Sigmoid colon (tissue), 7 donors: ENCODE measurements at places on chromosomes 7 and 10. TPM values are rescaled to one million over a fixed set of nuclear protein-coding genes. Genes with fewer than 3 reads are reported as not detected.

DNA sequence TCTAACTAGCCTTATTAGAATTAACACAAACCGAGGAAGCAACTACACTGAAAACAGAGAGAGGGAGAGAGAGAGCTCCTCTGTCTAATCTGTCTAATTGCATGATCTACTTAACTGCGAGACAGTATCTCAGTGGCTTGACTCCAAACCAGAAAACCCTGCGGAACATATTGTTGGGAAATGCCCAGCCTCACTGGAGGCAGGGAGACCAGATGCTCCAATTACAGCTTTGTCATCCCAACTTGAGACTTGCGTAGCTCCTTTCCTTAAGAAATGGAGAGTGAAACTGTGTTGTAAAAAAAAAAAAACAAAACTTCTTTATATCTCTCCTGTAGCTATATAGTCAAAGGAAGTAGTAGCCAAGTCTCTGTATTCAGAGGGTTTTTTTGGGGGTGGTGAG, 52.0 kb upstream of the ZNRF2 start:
- H3K27ac ChIP-seq = no peak overlapping the region
- no peaks in the 10 kb centered on the region for H3K27me3 ChIP-seq
- no peaks in the 10 kb centered on the region for H3K36me3 ChIP-seq

DNA sequence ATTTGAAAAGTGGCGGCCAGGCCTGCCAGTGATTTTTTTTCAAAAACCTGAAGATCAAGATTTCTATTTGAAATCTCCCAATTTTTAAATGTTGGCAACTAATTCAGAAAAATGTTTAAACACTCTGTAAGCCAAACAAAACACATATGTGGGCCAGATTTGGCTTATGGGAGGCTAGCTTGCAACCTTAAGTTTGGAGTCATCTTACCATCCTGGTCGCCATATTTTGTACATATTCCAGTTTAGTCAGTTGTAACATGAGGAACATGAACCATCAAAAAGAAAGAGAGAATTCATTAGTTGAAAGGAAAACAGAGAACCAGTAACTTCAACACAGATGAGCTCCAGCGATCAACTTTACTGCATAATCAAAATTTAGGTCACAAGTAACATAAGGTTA, 115.4 kb downstream of the TMEM26 start:
- H3K4me1 ChIP-seq = no peaks in the 10 kb centered on the region
- no peaks in the 10 kb centered on the region for H3K36me3 ChIP-seq
- DNase-seq = no peak
- no peak overlapping the region for H3K4me3 ChIP-seq

- no peaks in the 10 kb centered on the region for H3K36me3 ChIP-seq
- no peaks in the 10 kb centered on the region for H3K27me3 ChIP-seq
- no peak overlapping the region for H3K27ac ChIP-seq
- H3K4me3 ChIP-seq = no peak overlapping the region
Measured at GRCh38 chr7:144818511-144818910, 17.3 kb downstream of the TPK1 start.

DNA sequence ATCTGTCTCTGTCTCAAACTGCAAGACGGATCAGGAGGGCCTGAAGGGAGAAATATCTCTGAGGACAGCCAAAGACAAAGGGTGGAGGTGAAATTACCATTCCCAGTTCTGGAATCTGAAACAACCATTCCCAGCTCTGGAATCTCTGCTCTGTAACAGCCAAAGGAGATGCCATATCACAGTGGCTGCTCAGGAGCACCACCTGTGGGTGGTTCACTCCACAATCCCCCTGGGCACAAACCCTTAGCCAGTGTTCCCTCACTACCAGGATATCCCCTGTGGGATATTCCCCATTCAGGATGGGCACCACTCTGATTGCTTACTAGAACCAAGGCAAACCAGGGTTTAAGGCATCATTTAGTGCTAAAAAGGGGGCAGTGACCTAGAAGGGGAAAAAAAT, 199.0 kb downstream of the HTR7 start:
- no peak for DNase-seq
- H3K4me1 ChIP-seq = no peaks in the 10 kb centered on the region
- H3K4me3 ChIP-seq = no peak overlapping the region
- H3K27ac ChIP-seq = no peak overlapping the region

Gene DNAH11
- total RNA-seq = 1.2 TPM

Gene BTBD16
- total RNA-seq = 0.54 TPM

Gene MAD1L1
- 30.5 TPM for total RNA-seq

Gene OIT3
- not detected for total RNA-seq

Gene PKD2L1
- total RNA-seq = not detected

Gene STEAP1
- total RNA-seq = 15.2 TPM
